ENCODE measurements at places on chromosomes 7 and 10.

DNA sequence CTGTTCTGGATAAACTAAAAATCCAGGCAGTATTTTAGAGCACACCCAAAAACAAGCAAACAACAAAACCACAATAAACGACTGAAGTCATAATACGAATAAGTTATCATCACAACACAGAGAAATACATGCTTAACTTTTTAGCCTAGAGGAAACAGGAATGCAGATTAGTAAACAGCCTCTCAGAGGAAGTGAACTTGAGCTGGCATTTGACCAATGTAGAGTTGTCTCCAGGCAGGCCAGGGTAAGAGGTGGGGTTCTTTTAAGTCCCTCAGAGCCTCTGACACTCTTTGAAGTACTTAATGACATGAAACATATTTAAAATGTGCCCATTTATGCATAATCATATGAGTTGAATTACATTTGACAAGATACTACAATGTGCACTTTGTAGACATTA lies 43.3 kb upstream of the PLXDC2 start:
- no peak for DNase-seq

DNA sequence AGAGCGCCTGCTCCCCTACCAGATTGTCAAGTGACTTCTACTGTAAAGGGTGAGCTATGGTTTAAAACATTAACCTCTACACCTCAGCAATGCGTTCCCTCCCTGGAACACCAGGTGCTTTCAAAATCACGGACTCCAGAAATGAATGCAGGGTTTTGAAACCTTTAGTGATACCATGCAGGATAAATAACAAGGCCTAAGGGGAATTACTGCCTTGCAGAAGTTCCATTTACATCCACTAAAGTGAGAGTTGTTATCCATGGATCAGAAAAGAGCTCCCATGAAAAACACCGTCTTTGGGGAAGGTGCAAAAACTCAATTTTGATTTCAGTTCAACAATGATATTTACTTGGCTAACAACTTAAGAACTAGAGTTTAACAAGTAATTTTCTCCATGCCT lies 4.0 kb downstream of the FZD8 start:
- DNase-seq = no peak

- DNase-seq = no peak
Observed at GRCh38 chr7:33789871-33790630, 115.3 kb upstream of the BMPER start.

DNA sequence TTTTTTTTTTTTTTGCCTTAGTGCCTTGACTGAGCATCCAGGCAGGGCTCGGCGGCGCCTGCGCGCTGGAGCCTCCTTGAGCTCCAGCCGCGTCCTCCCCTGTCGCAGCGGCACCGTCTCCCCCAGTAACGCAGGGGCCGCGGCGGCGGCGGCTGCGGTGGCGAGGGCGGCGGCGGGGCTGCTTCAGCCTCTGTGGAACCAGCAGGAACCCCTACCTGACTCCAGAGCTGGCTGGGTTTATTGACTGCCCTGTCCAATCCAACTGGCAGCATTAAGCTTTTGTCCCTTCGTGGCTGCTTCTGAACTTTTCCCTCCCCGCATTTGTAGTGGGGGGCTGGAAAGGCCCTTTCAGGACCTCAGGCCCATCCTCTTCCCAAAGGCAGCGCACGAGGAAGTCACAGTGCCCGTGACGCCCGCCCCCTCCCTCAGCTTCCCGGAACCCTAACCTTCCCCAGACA lies at the start of gene GPR85:
Gene GPR85, minus strand, starts transcription at position 397 of the 458 bp plus-strand sequence. CDS start 2,106 bp downstream, outside the sequence.
- no peak for DNase-seq

GRCh38 chr7:106243893-106244292 lies 40.9 kb downstream of the NAMPT start:
- no peak for DNase-seq

- no peak for DNase-seq
Observed at GRCh38 chr7:139094596-139094995, 14.9 kb downstream of the ZC3HAV1 start.

DNA sequence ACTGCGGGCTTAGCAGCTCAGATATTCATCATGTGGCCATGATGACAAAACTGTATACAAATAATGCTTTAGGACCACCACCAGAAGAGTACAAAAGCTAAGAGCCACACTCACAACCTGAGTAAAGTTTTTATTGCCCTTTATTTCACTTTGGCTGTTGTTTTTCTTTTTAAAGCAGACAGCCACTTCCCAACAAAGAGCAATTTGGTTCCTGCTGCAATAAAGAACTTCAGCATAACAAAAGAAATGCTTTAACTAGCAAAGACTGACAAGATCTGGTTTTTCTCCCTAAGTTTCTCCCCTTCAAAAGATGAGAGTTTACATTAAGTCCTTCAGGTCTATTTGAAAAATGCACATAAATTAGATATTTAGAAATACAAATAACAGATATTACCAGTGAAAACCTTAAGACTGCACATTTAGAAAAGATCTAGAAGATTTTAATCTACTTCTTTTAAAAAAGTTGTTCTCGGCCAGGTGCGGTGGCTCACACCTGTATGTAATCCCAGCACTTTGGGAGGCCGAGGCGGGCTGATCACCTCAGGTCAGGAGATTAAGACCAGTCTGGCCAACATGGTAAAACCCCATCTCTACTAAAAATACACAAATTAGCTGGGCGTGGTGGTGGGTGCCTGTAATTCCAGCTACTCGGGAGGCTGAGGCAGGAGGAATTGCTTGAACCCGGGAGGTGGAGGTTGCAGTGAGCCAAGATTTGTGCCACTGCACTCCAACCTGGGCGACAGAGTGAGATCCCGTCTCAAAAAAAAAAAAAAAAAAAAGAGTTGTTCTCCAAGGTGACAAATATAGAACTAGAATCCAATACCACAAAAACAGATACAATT lies 59.4 kb downstream of the WAPL start:
- DNase-seq = no peak

DNA sequence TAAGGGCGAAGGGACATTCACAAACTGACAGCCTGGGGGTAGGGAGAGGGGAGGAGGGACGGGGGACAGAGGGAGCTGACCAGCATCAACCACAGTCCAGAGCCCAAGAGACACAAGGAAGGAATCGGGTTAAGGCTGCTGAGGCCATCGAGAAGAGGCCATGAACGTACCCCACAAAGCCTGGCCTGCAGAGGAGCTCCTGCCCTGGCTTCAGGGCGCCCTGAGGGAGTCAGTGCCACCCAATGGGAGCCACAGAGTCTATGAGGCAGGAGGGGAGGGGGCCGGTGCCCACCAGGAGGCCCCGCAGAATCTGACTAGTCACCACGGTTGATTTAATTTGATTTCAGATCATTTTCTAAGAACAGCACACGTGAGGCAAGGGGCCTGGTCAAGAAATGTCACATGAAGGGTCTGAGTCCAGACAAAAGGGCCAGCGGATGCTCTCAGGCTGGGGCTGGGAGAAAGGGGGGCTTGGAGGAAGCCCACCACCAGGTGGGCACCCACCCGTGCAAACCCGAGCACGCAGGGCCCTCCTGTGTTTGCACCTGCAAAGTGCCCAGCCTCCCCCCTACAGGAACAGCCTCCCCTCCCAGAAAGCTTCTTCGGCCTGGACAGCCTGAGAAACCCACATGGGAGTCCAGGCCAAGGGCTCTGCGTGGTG lies 40.4 kb downstream of the CAMK2B start:
- DNase-seq = no peak

DNA sequence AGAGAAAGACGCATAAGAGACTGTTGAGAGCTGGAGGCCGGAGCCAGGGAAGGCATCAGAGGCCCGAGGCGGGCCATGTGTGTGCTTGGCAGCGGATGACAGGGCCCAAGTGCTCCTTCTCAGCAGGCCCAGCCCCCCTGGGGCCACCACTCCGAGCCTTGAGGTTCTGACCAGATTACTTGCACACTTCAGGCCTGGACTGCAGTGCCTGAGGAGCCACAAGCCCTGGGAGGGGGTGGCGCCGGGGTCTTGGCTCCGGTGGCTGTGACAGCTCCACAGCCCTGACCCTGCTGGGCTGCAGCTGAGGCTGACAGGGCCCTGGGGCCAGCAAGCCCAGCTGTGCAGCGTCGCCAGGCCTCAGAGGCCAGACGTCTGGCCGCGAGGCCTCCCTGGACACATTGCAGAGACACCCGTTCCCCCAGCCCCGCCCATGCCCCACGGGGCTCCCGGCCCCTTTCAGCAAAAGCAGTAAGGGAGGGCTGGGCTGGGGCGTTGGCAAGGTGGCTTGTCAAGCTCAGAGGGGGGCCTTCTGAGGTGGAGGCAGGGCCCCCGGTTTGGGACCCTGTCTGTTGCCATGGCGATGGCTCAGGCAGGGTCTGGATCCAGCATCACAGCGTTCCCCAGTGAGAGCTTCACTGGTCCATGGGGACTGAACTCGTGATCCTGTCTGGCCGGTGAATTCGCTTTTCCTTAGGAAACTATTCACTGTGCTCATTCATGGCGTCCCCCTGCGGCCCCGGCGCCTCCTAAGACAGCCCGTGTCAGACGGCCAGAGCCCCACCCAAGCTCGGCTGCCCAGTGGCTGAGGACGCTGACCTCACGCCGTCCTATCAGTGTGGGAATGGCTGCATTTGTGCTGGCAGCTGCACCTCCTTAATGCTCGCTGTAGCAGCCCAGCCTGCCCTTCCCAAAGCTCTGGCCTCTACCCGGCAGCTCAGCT lies 5.7 kb downstream of the ELN start:
- no peak for DNase-seq

GRCh38 chr10:103125323-103126267 lies 67.5 kb downstream of the NT5C2 start:
- DNase-seq = no peak

DNA sequence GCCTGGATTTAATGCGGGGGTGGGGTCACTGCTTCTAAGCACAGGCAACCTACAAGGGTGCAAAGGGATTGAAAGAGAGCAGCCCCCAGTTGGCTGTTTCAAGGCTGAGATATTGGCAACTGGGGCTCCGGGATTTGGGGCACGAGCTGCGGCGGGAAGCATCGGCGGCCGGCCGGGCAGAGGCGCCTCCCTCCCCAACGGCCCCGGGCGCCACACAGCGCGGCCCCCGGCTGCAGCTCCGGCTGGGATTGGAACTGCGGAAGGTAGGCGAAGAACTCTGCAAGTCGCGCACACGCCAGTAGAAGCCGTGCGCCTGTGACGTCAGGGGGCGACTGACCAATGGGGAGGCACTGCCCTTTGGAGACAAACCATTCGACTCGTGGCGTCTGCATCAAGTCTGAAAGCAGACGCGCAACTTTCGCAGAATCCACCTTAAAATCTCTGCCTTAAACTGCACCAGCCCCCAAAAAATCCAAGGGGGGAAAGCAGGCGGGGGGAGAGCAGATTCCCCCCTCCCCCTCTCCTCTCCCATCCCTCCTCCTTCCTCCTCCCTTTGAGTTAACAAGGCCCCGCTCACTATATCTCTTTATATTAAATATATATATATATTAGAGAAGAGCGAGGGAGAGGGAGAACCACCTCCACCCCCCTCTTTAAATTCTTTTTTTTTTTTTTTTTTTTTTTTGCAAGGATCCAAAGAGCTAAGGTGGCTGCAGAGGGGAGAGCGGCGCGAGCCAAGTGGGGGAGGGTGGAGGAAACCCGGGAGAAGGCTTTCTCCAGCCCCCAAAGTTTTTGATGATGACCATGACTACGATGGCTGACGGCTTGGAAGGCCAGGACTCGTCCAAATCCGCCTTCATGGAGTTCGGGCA lies at the start of gene DLX6:
Gene DLX6, plus strand, starts transcription at position 371 of the 872 bp plus-strand sequence. Its CDS starts 425 bp downstream, at position 796.
- no peak for DNase-seq

GRCh38 chr10:17744341-17744861 lies 7.6 kb upstream of the TMEM236 start:
- peak; percentile 13 for DNase-seq

DNA sequence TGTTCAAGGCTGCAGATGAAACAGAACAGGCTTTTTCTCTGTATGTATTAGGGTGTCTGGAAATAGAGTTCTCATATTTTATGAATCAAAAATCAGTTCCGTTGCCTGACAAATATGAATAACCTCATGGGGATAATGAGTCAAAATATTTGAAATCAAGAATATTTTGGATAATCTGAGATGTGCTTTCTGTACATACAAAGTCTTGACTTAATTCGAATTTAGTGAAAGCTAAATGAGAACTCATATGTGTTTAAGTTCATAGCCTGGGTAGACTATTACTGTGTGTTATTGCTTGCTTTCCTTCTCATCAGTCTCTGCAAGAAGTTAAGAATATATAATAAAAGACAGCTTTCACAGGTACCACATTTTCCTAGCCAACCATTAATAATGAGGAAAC lies 689.0 kb downstream of the REEP3 start:
- DNase-seq = no peak

- peak; percentile 6 for DNase-seq
Observed at GRCh38 chr10:85614566-85614965, 752.0 kb downstream of the GRID1 start.

- DNase-seq = peak; percentile 91
Observed at GRCh38 chr10:71857934-71858890, 7.2 kb upstream of the PSAP start.

GRCh38 chr10:124621637-124622036 lies 122.5 kb downstream of the FAM53B start:
- no peak for DNase-seq

DNA sequence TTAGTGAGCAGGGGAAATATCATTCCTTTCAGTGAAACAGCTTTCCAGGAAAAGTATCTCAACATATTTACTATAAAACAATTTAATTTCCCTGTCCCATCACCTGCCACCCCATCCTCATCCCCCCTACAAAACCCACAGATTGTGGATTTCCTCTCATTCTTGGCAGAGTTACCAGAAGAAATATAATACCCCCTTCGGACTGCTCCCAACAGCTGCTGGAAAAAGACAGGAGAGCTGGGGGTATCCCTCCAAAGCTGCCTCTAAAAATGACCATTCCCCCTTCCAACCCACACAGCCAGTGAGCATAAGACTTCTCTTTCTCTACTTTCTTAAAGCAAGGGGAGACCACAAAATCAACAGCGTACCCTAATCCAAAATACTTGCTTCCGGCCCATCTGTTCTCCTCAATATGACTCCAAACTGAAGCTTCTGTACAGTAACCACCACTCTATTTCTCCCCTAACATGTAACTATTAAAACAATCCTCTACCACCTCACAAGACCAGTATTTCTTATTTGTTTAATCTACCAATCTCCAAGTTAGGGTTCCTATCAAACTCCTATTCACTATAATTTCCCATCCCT lies 7.8 kb downstream of the FBXW4 start:
- DNase-seq = no peak
